ENCODE measurements at places on chromosomes 7 and 10.
A peak's percentile ranks its signal among the peaks of the same experiment; 100 is the strongest.

GRCh38 chr10:51607463-51607835 lies 91.9 kb downstream of the CSTF2T start:
- DNase-seq, result no peak

- no peak for DNase-seq
Measured at GRCh38 chr10:30378201-30378995, 29.3 kb upstream of the MTPAP start.

DNA sequence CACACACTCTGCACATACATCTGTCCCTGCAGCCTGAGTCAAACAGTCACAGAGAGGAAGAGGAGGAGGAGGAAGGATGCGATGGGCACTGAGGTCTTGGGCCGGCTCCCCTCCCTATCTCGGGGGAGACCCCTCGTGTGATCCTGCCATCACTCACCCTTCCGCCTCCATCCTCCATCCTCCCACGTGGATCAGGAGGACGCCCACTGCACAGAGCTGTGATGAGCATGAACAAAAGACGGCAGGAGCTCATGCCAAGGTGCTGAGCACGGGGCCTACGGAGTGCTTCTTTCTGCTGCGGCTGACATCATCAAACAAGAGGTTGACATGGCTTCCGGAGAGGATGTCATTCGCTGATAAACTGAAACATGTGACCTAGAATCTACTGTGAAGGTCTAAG lies 68.0 kb downstream of the DIP2C start:
- no peak for DNase-seq

DNA sequence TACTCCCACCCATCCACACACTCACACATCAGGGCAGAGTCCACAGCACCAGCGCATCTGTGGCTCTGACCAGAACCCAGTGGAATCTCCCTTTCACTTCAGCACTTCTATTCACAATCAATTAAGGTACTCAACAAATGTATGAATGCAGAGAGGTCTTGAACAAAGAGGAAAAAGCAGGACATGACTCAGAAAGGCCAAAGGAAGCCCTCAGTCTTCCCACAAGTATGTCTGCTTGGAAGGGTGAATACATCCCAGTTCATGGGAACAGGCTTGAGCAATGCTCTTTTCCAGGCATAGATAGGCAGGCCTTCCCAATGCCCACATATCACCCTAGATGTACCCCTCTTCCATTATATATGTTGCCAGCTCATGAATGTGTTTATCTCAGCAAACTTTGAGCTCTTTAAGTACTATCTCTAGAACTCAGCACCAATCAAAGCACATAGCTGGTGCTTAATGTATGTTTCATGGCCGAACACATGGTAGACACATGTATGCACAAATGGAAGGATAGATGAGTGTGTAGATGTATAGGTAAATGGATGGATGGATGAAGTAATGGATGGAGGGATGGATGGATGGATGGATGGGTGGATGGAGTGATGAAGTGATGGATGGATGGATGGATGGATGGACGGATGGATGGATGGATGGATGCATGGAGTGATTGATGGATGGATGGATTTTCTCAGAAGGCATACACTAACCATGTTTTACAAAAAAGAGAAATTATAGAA lies 507.6 kb downstream of the GRID1 start:
- DNase-seq, result no peak

GRCh38 chr10:70115948-70116682 lies 16.5 kb downstream of the AIFM2 start:
- DNase-seq, result peak; percentile 6

GRCh38 chr10:36280321-36280741 lies 638.2 kb upstream of the FZD8 start:
- DNase-seq, result no peak

- no peak for DNase-seq
Measured at GRCh38 chr7:46525876-46526275, 604.8 kb upstream of the IGFBP3 start.

DNA sequence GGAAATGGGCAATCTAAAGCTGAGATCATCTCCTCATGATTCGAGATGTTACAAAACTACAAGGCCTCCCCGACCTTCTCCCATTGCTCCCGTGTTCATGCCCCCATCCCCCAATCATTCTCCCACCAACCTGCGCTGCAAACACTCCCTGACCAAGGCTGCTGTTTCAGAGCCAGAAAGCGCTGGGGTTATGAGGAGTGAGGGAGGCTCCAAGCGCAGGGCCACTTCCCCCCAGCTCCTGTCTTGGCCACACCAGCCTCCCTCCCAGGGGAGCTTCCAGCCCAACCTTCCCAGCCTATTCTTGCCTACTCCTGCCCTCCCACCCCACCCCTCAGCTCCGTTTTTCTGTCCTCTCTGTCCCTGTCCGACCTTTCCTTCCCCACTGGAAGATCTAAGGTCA lies 14.7 kb upstream of the NODAL start:
- no peak for DNase-seq

DNA sequence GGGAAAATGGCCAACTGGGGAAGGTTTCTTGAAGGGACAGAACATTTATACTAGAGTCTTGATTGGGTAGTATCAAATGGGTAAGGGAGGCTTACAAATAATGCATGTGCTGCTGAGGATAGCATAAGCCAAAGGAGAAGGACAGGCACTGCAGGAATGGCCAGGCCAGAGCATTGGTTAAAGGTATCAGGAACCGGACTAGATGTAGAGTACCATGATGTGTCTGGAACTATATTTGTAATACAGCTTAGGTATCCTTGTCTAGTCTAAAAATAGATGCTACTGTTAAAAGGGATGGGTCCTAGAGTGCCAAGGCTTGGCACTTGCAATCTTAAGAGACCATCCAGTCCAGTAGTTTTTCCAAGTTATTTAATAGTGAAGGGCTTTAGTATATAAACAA lies 20.3 kb downstream of the TMEM243 start:
- no peak for DNase-seq

All from NCI-H774 (cell line).